ENCODE measurements at places on chromosomes 1 and 21. TPM values are rescaled to one million over a fixed set of nuclear protein-coding genes. Genes with fewer than 3 reads are reported as not detected.

GRCh38 chr1:30336550-30337323 is 386.6 kb downstream of the MATN1 start:
- no peaks in the 10 kb centered on the region for H3K36me3 ChIP-seq
- no peak overlapping the region for H3K4me3 ChIP-seq
- no peaks in the 10 kb centered on the region for H3K4me1 ChIP-seq
- no peaks in the 10 kb centered on the region for H3K27me3 ChIP-seq
- no peak overlapping the region for H3K27ac ChIP-seq
- DNase-seq, result no peak

- peaks cover 11% of the 10 kb centered on the region for H3K4me1 ChIP-seq
- H3K27ac ChIP-seq, result no peak overlapping the region
- no peaks in the 10 kb centered on the region for H3K27me3 ChIP-seq
- no peak overlapping the region for H3K4me3 ChIP-seq
These were observed 28.0 kb upstream of the PLEKHG5 start for GRCh38 chr1:6519491-6519934.

DNA sequence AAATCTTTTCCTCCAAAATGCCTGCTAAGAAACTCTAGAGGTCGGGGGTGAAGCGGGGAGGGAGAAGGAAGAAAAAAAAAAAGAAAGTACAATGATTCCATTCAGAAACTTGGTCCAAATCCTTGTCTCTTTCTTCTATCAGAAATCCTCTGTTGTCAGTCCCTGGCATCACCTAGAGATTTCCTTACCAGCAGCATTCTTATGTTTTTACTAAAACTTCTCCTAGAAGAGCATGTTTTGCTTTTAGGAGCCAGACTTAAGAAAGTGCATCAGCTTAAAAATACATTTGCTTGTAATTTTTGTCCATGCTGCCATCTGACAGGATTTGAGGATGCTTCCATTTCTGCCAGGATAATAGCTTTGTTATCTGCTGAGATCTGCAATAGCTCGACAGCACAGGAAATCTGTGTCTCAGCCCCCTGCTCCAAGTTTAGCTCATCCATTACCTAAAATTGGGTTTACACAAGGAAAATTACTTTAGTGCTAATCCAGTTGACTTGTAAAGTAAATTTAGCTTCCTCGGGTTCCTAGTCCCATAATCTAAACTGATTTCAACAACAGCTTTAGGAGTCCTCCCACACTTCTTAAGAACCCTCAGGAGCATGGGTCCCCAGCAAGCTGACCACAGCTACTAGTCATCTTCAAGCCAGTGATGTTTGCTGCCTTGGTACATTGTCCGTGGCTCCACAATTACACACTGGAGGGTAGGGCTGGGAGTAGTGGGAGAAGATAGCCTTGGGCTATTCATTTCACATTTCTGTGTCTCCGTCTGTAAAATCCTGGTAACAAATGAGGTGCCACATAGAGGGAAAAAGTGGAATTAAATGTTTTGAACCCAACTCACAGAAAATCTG is 92.3 kb upstream of the UBE2U start:
- no peaks in the 10 kb centered on the region for H3K36me3 ChIP-seq
- no peak overlapping the region for H3K27ac ChIP-seq
- H3K4me1 ChIP-seq, result peaks cover 4% of the 10 kb centered on the region
- DNase-seq, result peak; percentile 31
- no peaks in the 10 kb centered on the region for H3K27me3 ChIP-seq

The B3GALT2 gene
- 5.8 TPM for total RNA-seq

The LCE1F gene
- total RNA-seq, result not detected

DNA sequence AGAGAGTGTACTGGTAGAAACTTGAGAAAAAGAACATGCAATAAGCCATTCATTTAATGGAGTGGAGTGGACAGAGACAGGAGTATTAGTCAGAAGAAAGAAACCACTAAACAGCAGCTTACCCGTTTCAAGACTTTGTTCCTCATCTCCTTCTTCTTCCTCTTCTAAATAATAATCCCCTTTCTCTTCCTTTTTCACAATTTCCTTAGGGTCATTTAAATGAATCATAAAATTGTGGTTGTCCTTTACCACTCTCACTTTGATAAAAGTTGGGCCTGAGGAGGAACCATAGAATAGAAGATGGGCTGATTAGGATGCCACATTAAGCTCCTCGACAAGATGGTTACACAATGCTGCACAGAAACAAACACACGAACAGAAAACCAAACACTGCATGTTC is 109.6 kb downstream of the WDR3 start:
- H3K27me3 ChIP-seq, result no peaks in the 10 kb centered on the region
- H3K4me3 ChIP-seq, result no peak overlapping the region
- no peak overlapping the region for H3K27ac ChIP-seq
- H3K4me1 ChIP-seq, result no peaks in the 10 kb centered on the region

GRCh38 chr1:185808631-185809030 is 74.4 kb downstream of the HMCN1 start:
- no peak for DNase-seq
- H3K27ac ChIP-seq, result no peak overlapping the region
- no peaks in the 10 kb centered on the region for H3K4me1 ChIP-seq
- no peak overlapping the region for H3K4me3 ChIP-seq
- no peaks in the 10 kb centered on the region for H3K27me3 ChIP-seq

The PLA2G2D gene
- not detected for total RNA-seq

DNA sequence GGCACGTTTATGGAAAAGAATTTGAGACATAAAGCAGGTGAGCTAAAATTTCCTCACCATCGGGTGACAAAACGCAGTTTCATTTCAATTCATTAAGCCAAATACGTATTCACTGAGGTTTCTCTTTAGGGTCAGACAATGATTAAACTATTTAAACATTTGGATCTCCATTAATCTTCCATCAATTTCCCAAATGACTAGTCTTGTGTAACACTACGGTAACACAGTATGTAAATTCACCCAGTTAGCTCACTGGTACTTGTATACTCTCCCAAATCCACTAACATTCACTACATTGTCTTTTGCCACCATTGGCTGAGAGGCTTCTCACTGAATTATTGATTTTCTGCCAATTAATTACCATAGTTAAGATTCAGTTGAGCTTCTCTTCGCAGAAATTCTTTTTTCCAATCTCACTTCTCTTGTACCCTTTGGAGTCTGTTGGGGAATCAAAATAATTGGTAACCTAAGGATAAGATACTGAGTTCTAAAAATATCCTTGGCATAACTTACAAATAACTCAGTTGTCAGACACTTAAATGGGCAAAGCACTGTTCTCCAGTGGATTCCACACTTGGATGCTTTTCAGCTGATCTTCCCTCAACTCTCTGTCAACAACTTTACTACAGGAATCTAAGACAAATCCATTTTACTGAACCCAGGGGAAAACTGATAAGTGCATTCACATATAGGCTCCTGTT is 40.7 kb downstream of the SIPA1L2 start:
- H3K4me3 ChIP-seq, result no peak overlapping the region
- no peak for DNase-seq
- H3K36me3 ChIP-seq, result no peaks in the 10 kb centered on the region
- H3K27me3 ChIP-seq, result no peaks in the 10 kb centered on the region
- peaks cover 5% of the 10 kb centered on the region for H3K4me1 ChIP-seq

DNA sequence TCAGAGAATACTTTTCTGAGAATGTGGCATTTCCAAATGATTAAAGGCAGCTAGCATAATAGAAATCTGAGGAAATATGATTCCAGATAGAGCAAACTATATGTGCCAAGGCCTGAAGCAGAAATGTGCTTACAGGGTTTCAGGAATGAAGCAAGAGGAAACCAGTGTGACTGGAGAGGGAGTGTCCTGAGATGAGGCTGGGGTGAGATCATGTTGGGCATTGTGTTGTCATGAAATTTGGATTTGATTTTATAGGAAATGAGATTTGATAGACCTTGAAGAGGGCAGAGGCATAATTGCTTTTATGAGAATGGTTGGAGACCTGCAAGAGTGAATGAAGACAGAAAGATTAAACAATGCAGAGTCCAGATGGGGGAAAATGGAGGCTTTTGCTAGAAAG is 338.1 kb upstream of the SNX7 start:
- H3K27me3 ChIP-seq, result no peaks in the 10 kb centered on the region
- H3K4me1 ChIP-seq, result peaks cover 20% of the 10 kb centered on the region
- peak; percentile 82 for DNase-seq
- H3K4me3 ChIP-seq, result no peak overlapping the region
- H3K36me3 ChIP-seq, result no peaks in the 10 kb centered on the region
- H3K27ac ChIP-seq, result peak overlapping the region; percentile 56
